Stimulated activated CD4-positive, alpha-beta T cell treated with anti-CD3 and anti-CD28 coated beads, TNF-alpha, amount 100 ng/mL, for 24 hours (primary cell): ENCODE measurements at places on chromosomes 7 and 10.

DNA sequence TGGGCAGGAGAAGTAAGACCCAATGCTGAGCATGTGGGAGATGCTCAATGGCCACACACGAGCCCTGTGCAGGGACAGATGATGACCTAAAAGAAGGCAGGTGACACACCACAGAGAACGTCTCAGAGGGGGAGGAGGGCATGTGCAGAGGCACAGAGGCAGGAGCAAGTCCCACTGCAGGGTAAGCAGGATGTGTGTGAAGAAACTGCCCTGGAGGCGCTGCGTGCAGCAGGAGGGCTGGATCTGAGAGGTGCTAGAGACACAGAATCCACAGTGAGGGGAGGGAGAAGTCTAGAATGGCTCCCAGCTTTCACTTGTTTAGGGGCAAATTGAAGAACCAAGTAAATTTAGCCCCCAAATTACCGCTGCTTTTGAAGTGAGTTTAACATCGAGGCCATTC, 14.9 kb downstream of the DYDC2 start:
- no peak for DNase-seq

- DNase-seq: no peak
These were observed 15.6 kb upstream of the FXYD4 start for GRCh38 chr10:43355749-43356371.

DNA sequence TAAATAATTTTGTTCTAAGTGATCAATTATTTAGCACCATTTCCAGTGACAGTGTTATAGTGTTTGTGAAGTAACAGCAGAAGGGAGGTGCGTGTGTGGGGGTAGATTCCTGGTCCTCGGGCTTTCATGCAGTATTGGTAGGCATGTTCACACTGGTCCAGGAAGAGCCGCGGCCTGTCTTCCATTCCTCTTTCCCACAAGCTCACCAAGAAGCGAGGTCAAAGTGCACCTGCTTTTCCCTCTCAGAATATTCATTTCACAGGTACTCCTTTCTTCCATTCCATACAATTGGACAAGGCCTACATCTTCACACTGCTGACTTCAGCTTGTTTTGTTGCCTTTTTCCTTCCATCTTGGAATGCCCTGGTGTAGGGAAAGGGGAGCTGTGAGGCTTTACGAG, 151.8 kb upstream of the CELF2 start:
- DNase-seq: no peak

DNA sequence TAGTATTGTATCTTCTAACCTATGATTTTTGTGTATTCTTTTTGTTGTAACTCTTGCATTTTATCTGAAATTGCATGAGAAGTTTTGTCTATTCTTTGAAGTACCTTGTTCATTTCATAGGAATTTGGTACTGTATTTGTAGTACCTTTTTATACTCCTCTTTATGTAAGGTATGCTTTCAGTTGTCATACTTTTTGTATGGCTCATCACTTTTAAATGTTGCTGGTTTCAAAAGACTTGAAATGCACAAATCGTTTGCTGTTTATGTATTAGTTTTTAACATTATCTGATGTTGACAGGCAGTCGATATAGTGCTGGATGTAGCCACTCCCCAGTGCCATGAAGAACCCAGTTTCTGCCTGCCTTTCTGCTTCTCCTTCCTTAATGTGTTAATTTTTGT, 158.1 kb downstream of the SDK1 start:
- DNase-seq: no peak

GRCh38 chr7:113142385-113143119, 24.2 kb upstream of the SMIM30 start:
- DNase-seq: no peak

DNA sequence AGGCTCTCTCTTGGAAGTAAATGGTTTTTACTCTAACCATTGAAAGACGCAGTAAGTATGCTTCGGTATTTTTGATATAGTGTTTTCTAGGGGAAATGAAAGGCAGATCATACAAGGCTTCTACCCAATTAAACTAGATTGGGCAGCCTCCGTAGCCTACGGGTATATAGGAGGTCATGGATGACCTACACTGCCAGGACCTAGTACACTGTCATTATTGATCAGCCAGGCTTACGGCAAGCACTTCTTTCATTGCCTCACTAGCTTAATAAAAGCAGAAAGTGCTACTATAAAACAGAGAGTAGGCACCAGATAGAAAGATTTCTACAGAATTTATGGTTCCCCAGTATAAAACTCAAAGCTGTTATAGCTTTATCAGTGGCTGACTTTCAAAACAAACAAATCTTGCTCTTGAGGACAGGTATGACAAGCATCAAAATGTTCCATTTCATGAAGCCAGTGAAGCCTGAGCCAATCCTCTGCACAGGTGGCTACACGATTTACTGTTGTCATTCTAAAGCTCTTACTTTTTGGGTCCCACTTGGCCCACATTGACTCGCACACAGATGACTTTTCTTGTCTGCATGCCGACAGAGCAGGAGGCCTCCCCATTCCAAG, 358.1 kb downstream of the THSD7A start:
- DNase-seq: no peak

DNA sequence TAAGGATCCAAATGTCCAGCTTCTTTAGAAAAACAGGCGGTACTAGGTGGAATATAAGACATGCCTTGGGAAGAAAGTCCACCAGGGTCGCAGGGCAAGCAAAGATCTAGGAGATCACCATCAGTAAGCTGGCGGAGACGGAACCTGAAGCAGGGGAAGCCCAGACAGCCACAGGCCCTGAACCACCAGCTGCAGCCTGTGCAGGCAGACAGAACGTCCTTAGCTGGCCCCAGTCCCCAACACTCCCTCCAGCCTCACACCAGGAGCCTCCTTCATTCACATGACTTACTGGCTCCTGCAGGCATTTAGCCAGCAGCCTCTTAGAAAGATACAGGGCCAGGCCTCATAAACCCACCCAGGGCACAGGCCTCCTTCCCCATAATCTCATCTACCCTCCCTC, 17.4 kb downstream of the RGS10 start:
- no peak for DNase-seq
